KG1 (cell line): ENCODE measurements at places on chromosomes 2 and 18.

DNA sequence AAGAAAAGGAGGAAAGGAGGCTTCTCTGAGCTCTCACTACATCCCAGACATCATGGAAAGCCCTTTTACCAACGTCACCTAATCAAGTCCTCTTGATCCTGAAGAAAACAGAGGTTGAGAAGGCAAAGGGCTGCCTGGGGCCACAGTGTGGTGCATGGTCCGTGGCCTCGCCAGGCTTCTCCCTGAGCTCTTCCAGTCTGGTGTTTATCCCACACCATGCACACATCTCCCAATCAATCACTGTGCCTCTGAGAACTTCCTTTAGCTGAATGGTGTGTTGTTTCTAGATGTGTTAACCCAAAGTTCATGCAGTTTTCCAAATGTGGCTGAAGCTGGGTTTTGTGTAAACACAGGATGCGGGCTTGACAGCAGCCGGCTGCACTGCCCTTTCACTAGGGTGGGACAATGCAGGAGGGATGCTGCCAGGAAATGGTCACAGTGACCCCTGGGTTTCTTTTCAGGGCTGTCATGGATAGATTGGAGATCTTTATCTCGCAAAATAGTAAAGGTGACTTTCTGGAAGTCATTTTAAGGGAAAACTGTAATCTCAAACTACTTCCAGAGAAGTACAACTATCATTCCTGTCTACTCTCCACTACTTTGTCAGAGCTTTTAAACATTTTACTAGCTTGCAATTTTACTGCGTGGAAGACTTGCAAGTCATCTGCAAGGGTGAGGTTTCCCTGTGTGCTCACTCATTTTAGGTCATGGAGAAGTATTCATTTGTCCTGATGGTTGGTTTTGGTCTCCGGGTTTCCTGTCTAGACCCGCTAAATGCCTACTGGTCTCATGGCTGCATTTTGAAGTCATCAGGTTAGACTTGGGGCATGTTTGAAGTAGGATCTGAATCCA, 54.6 kb downstream of the IL1R2 start:
- DNase-seq: no peak

DNA sequence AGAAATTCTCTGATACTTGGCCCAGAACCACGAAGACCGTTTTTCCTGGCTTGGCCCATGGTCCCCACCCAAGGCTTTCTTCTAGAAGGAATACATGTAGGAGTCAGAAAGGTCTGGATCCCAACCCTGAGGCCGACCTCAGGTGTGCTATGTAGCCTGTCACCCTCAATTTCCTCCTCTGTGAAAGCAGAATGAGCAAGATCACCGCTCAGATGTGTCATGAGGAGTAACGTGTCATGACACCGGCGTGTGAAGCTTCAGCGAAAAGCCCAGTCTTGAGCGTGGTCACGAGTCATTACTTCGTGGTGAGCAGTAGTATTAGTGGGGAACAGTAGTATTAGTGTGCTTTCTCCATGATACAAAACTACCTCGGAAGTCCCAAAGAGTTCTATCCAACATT, 103.4 kb downstream of the ALPK2 start:
- no peak for DNase-seq

- no peak for DNase-seq
Measured at GRCh38 chr2:233289648-233290047, 18.0 kb upstream of the SAG start.

DNA sequence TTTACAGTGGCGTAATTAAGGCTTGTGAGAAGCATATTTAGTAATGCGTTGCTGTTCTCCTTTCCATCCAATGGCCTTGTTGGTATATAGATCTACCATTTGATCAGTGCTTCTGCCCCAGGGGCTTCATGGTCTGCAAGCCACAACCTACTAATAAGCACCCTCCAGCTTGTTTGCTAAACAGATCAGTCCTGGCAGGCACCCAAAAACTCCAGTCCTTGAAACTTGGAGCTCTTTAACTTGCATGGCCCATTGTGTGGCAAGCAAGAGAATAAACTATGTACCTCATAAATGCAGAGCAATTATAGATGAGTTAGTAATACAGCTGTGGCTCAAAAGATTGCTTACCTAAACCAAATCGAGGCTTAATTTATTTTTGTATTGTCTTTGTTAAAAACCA, 158.5 kb downstream of the FTCDNL1 start:
- DNase-seq: no peak

DNA sequence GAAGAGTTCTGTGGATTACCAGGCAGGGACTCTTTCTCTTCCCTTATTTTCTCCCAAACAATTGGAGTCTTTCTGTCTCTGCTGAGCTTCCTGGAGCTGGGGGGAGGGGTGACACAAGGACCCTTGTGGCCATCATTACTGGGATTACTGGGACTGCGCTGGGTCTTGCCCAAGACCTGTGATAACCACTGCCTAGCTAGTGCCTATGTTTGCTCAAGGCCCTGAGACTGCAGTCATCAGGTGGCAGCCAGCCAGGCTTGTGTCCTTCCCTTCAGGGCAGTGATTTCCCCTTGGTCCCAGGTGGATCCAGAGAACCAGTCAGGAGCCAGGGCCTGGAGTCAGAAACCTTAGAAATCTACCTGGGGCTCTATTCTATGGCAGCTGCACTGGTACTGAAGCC, 355.6 kb downstream of the PARD3B start:
- no peak for DNase-seq

DNA sequence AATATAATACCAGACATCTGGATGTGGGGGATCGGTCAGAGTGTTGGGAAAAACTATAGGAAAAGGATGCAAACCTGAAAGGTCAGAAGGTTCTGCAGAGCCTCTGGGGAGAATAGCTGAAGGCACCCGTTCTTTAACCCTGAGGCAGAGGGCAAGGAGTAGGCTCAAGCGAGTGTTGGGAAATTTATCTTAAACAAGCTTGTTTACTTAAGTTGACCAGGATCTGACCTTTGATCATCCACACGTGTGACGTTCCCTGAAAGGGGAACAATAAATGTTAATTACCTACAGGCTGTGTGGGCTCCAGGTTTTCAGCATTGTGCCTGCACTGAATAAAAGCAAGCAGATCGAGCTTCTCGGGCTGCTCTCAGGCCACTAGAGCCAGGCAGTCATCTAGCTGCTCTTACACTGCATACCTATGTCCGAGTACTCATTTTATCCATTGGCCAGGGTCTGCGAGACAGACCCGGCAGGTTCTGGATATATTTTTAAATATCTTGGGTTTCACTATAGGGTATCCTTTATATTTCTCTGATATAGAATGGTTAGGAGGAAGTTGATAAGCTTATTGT, 400.6 kb upstream of the CHST9 start:
- no peak for DNase-seq

- no peak for DNase-seq
Measured at GRCh38 chr2:200735061-200735460, 76.6 kb upstream of the BZW1 start.
